ENCODE measurements at places on chromosomes 16 and 17.

DNA sequence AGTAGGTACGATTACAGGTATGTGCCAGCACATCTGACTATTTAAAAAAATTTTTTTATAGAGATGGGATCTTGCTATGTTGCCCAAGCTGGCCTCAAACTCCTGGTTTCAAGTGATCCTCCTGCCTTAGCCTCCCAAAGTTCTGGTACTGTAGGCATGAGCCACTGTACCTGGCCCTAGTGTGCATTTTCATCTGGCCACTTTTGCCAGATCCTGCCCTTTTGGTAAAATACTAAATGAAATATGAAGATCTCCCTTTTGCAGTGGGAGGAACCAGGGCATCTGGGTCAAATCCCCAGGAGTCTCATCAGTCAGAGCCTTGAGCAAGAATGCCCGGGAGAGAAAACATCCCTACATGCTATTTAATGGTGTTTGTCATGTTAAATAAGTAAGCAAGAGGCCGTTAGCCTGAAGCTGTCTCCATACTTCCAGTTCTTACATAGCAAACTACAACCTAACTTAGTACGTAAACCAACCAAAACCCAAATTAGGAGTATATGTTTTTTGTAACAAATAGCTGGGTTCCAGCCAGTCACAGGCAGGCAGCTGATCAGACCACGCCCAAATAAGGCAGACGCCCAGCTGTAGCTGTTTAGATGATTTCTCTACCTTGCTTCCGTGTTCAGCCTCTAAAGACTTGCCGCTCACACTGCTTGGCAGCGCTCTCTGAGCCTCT, 46.5 kb upstream of the CLEC18A start:
- no peak for DNase-seq

GRCh38 chr17:5629128-5629527, 44.8 kb upstream of the NLRP1 start:
- no peak for DNase-seq

DNA sequence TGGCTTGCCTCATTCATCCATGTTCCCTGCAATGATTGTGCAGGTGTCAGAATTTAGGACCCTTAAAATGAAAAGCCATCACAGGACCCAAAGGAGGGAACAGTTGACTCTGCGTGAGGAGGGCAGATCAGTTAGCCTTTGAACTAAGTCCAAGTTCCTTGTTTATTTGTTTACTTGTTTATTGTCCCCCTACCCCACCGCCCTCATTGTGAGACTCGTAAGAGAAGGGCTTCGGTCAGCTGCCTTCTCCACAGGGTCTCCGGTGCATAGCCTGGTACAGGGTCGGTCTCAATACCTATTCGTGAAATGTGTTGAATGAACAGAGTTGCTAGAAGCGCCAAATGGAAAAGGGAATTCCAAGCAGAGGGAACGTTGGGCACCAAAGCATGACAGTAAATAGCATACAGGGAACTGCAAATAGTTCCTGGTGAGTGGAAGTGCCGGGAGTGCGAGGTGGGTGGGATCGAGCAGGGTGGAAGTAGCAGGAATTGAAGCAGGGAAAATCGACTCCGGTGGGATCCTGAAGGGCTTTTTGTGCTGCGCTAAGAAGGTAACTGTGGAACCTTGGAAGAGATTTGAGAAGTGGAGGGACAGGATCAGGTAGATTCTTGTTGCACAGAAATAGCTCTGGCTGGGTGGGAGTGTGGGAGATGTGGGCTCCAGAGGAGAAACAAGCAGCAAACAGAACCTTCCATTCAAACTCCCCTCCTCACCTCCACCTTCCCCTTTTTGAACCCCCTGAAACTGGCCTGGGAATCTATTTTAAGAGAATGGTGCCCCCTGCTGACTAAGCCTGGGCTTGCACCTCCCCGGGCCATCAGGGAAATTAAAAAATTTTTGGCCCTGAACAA, 12.7 kb downstream of the SLC35B1 start:
- DNase-seq = no peak

DNA sequence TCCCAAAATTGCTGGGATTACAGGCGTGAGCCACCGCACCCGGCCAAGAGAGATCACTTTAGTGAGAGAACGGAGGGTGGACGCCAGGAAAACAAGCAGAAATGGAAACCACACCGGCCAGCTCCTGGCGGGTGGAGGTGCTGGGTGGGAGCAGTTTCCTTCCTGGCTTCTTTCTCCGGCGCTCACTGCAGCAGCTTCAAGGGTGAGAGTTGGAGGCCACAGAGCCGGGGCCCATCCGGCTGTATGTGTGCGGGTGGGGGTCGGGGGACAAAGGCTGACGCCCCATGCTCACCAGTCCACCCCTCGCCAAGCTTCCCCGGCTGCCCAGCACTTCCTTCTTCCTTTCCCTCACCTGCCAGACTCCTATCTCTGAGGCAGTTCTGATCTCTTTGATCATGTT, 13.5 kb upstream of the BHLHA9 start:
- no peak for DNase-seq

DNA sequence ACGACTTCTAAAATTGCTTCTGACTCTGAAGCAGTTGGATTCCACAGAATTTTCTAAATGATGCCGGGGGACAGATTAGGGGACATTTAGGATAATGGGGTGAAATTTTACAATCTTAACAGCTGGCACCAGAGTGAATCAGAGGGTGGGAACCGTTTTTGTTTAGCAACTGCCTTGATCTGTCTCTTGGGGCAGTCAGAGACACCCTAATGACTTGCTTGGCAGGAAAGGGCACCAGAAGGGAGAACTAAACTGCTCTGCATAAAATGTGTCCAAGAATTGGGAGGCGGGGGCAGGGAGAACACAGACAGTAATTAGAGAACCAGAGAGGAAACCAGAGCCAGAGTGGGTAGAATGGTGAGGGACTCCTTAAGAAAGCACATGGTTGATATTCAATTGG, 6.1 kb upstream of the ABCC12 start:
- no peak for DNase-seq
